ENCODE measurements at places on chromosomes 7 and 10. TPM values are rescaled to one million over a fixed set of nuclear protein-coding genes. Genes with fewer than 3 reads are reported as not detected.
A peak's percentile ranks its signal among the peaks of the same experiment; 100 is the strongest.

DNA sequence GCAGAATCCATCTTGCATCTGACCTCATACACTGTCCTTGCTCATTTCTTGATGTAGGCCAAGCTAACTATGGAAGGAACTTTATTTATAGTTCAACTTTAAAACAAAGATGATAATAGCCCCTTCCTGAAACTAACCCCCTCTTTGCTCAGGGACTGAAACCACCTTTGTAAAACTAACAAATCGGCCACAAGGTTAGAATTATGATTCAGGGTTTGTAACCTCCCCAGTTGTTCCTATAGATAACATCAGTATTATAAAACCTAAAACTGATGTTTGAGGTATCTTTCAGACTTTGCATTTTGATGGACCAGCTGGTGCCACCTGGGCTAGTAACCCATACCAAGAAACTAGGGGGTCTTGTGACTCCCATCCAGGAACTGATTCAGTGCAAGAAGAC lies 143.4 kb downstream of the SH2D4B start:
- no peak overlapping the region for H3K4me3 ChIP-seq
- no peak for DNase-seq
- H3K4me1 ChIP-seq = no peaks in the 10 kb centered on the region
- no peaks in the 10 kb centered on the region for H3K27me3 ChIP-seq

DNA sequence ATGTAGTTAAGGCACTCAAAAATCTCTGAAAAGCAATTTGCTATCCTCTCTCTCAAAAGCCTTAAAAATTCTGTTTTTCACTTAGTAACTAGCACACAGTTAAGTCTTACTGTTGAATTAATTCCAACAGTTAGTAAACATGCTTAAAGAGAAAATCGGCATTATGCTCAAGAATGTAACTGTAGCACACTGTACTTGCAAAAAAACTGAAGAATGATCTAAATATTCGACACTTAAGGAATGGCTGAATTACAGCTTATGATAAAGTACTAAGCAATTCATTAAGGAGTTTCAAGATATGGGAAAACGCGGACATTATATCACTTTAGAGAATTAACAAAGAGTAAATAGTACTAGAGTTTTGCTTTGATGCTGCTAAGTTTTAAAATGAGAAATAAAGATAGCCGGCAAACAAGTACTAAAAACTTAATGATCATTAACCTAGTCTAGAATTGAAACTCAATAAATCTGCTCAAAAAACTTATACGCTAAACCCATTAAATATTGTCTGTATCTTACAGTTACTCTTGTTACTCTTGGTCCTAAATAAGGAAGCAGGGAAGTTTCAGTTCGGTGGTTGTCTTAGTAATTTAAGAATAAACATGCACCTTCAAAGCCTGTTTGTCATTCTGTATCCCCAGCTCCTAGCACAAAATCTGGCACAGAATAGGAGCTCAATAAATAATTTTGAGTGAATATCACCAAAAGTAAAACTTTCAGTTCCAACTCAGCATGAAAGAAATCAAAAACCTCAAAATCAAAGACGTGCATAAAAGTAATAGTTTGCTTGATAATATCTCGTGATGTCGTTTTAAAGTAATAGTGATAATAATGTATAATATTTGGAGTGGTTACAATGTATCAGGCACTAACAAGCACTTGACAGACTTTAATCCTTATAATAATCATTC lies 1.2 kb downstream of the TRDMT1 start:
- DNase-seq = no peak
- H3K4me1 ChIP-seq = peaks cover 18% of the 10 kb centered on the region
- H3K27ac ChIP-seq = peak overlapping the region; percentile 86
- peak overlapping the region; percentile 90 for H3K4me3 ChIP-seq

The CRYGN gene
- total RNA-seq = not detected

DNA sequence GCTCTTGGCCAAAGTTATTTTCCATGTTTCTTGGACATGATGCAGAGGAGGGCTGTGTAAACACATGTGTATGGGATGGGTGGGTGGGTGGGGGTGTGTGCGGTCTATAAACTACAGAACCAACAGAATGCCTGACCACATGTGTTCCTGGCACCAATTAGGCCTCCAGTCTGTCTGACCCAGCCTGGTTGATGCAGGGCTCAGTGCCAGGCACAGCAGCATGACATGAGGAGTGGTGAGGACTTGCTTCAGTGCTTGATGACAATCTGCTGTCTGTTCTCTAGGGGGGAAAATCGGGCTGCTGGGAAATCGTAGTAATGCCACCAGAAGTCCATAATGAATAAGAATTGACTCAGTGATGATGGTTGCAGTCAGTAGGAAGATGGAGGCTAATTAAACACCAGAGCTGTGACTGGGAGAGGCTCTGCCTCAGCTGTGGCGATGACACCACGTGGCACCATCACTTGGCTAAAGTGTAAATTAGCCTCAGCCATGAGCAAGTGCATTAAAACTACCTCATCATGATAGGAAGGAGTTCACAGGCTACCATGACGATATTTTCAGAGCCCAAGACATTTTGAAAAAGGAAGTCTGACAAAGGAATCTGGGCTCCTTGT lies 260.1 kb upstream of the PODXL start:
- no peak overlapping the region for H3K4me3 ChIP-seq
- H3K4me1 ChIP-seq = no peaks in the 10 kb centered on the region
- H3K36me3 ChIP-seq = no peaks in the 10 kb centered on the region
- no peaks in the 10 kb centered on the region for H3K27me3 ChIP-seq
- no peak for DNase-seq

- no peak overlapping the region for H3K4me3 ChIP-seq
- H3K4me1 ChIP-seq = no peaks in the 10 kb centered on the region
- H3K27me3 ChIP-seq = no peaks in the 10 kb centered on the region
- DNase-seq = no peak
- no peaks in the 10 kb centered on the region for H3K36me3 ChIP-seq
Observed at GRCh38 chr10:26232174-26232573, 15.6 kb downstream of the GAD2 start.

GRCh38 chr7:154874409-154875113 lies 128.4 kb downstream of the PAXIP1 start:
- no peak overlapping the region for H3K4me3 ChIP-seq
- H3K36me3 ChIP-seq = no peaks in the 10 kb centered on the region
- H3K27me3 ChIP-seq = peaks cover 6% of the 10 kb centered on the region
- H3K27ac ChIP-seq = no peak overlapping the region
- no peaks in the 10 kb centered on the region for H3K4me1 ChIP-seq

Measured in gastrocnemius medialis (tissue), 4 donors.